Stimulated activated CD8-positive, alpha-beta memory T cell treated with anti-CD3 and anti-CD28 coated beads, Interleukin-2, amount 100 ng/mL, for 48 hours (primary cell): ENCODE measurements at places on chromosomes 4 and X.
A peak's percentile ranks its signal among the peaks of the same experiment; 100 is the strongest.

GRCh38 chr4:112327965-112328733, 31.0 kb downstream of the ALPK1 start:
- DNase-seq, result no peak

DNA sequence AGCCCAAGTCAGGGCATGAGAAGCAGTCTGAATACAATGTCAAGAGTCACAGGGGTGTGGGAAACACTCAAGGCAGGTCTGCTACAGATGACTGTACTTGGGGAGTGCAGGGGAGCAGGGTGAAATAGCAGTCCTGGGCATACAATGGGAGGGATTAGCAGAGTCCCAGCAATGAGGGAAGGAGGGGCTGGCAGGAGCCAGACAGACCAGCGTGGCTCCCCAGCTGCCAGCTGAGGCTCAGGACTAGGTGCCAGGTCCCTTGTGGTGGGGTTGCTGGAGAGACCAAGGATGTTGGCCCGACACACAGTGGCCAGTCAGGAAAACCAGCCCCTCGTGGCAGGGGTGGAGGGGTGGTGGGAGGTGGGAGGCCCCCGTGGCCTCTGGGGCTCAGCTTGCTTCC, 86.6 kb downstream of the RTL5 start:
- DNase-seq, result no peak

GRCh38 chrX:37802028-37802427, 22.2 kb downstream of the CYBB start:
- DNase-seq, result no peak

- DNase-seq, result no peak
Observed at GRCh38 chr4:119139311-119139710, 3.7 kb downstream of the MYOZ2 start.

- no peak for DNase-seq
Observed at GRCh38 chr4:52991472-52991871, 129.4 kb downstream of the RASL11B start.

- no peak for DNase-seq
Observed at GRCh38 chr4:165094873-165095272, 17.8 kb downstream of the TMEM192 start.

GRCh38 chrX:19875050-19875431, 12.4 kb downstream of the SH3KBP1 start:
- DNase-seq, result no peak

DNA sequence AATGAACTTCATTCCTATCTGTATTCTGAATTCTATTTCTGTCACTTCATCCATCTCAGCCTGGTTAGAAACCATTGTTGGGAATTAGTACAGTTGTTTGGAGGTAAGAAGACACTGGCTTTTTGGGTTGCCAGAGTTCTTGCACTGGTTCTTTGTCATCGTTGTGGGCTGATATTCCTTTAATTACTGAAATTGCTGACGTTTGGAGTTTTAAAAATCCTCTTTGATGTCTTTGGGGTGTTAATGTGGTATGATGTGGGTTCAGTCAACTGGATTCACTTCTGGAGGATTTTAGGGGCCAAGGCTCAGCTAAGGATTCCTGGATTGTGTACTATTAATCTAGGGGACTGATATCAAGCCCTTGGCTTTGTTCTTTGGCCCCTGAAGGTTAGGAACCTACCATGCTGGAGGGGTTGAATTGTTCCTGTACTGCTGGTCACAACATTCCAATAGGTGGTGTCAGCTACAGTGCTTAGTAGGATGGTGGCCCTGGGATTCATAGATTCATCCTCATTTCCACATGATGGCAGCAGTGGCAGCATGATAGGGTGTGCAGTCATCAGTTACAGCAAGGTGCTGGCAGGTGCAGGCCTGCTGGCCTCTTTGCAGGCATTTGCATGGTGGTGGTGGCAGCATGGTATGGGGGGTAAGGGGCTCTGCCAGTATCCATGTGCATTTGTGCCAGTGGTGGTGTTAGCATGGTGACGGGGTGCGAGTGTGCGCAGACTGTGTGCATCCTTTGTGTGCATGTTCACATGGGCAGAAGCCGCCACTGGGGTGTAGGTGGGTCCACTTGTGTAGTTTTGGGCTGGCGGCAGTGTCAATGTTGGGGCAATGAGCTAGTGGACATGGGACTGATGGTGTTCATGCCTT, 301.3 kb downstream of the TEX13C start:
- DNase-seq, result no peak

- DNase-seq, result no peak
Observed at GRCh38 chr4:45629717-45630116, 494.1 kb downstream of the GABRG1 start.

- no peak for DNase-seq
Observed at GRCh38 chr4:1294891-1295290, 5.2 kb downstream of the MAEA start.

DNA sequence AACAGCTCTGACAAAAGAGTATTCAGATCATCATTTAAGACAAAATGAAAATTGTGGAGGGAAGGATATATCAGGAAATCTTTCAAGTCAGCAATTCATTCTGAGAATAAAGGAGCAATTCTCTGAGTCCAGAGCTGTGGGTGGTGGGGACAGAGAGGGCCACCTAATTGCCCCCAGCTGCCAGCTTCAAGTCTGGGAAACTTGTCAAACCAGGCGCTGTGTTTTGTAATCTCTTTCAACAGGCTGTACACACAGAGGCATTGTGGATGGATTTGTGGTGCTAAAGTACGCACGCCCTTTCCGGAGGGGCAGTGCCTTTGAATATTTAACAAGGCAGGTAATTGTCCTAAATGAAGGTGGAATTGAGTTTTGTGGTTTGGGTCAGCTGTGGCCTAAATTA, 591.1 kb upstream of the BOD1L1 start:
- no peak for DNase-seq

- DNase-seq, result no peak
Observed at GRCh38 chrX:155985208-155985607, 12.3 kb upstream of the IL9R start.

- DNase-seq, result no peak
Observed at GRCh38 chrX:45697591-45697990, 496.9 kb upstream of the DIPK2B start.

- DNase-seq, result no peak
Observed at GRCh38 chrX:132413459-132413858, 75.4 kb downstream of the MBNL3 start.

DNA sequence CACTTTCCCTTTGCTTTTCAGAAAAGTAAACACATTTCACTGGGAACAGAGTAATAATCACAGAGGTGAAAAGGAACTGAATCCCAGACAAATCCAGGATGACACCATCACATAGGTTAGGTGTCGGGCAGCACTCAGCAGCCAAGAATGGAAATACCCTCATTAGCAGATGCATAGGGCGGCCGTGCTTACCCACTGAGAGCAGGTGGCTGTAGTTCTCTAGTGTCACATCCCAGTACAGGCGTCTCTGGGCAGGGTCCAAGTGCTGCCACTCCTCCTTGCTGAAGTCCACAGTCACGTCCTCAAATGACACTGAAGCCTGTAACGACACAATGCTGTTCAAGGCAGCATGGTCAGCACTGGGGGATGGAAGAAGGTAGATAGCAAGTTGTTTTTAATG, 26.9 kb downstream of the ZNF41 start:
- DNase-seq, result no peak

DNA sequence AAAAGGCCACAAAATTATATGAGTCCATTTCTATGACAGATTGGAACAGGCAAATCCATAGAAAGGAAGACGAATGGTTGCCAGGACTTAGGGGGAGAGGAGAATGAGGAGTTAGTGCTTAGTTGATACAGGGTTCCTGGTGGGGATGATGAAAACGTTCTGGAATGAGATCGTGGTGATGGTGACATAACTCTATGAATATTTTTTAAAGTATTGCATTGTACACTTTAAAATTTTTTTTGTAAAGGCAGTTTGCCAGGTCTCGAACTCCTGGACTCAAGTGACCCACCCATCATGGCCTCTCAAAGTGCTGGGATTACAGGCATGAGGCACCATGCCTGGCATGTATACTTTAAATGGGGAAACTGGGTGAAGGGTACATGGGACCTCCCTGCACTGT, 9.9 kb upstream of the CCNQ start:
- no peak for DNase-seq

DNA sequence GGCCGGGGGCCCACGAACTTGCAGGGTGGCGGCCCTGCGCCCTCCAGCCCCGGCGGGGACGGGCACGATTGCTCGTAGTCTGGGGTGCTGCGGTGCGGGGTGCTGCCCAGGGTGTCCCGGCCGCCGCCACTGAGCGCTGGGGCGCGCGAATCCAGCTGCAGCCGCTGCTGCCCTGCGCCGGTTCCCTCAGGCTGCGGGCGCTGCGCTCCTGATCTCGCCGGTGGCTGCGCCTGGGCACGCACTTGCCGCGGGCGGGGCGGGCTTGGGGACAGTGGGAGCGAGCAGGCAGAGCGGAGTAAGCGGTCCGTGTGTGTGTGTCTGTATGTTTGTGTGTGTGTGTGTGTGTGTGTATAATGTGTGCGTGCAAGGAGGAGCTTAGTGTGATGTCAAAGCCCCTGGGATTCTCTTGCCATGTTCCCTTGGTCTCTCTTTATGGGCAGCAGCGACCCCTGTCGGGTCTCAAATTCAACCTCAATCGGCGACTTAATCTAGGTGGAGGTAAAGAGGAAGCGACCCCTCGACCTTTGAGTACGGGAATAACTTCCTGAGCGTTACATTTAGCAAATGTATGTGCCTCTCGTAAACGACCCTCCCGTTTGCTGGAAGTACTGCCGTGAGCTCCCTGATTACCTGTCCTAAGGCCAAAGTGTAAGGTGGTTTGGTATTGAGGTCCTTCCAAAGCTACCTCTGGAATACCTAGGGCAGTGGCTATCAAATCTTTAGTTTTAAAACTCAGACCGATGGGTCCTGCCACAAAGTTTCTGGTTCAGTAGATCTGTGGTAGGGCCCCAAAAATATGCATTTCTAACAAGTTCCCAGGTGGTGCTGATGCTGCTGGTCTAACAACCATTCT, at the start of gene RNF150:
Gene RNF150 (minus strand): TSS at position 324 of the 853 bp plus-strand sequence.
- peak; percentile 23 for DNase-seq

DNA sequence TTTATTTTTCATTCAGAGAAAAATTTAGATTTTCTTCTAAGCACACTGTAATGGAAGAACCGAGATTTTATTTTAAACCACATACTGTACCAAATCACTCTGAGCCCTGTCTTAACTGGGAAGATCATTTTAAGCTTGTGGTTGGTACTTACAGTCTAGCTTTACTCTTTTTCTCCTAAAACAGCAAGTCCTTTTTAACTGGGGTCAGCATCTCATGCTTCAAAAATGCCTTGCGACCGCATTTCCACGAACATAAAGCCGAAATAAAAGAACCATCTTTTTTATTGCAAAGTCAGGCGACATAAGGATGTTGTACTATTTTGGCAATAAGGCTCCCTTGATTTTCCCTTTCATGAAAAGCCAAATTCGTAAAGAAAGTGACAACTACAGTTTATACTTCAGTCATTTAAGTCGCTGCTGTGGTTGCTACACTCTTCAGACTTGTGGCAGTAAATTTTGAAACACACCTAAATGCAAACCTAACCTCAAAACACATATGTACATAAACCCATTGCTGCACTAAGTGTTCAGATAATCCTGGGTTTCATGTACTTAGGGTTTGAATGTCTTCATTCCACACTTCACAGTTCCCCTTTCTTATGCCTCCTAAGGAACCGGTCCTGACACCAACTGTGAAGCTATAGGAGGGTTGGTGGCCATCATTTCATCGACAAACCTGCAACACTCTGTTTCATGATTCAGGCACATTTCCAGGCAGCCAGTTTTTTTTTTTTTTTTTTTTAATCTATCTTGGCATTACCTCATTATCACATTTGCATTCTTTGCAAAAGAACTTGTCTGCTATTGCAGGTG, 3.0 kb downstream of the STOX2 start:
- DNase-seq, result no peak

DNA sequence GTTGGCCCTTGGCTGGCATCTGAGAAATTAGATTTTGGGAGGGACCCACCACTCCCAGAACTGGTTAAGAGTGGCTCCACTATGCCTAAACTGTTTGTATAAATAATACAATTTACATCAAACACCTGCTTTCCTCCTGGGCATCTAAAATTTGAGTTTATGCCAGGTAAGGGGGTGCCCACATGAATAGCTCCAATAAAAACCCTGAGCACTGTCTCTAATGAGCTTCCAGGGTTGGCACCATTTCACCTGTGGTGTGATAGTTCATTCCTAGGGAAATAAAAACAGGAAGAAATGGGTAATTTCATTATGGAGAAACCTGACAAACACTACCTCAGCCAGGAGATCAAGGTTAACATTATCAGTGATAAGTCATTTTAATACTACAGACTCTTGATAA, 119.7 kb downstream of the FRYL start:
- DNase-seq, result no peak

DNA sequence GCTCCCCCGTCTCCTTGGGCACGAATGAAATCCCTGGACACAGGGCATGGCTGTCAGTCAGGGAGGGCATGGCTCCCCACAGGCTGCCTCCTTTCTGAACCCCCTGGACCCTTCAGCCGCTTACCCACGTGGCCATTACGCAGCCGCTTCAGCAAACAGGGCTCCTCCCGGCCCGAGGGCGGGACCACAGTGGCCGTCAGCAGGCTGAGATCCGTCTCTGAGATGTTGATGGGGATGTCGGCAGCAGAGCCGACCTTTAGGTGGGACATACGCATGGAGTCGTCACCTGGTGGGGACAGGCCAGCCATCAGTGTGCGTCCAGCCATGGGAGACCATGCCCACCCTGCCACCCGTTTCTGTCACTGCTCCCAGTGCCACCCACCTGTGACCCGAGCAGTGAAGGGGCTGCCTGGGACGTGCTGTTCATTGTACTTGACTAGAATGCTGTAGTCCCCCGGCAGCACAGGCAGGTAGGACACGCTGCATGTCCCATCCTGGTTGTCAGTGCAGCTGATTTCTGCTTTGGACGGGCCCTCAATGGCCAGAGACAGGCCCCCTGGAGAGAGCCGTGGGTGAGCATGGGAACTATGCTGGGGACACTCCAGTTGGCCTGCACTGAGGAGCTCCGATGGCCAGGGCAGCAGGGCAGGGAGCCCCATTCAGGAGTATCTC, 21.1 kb downstream of the FLNA start:
- no peak for DNase-seq

DNA sequence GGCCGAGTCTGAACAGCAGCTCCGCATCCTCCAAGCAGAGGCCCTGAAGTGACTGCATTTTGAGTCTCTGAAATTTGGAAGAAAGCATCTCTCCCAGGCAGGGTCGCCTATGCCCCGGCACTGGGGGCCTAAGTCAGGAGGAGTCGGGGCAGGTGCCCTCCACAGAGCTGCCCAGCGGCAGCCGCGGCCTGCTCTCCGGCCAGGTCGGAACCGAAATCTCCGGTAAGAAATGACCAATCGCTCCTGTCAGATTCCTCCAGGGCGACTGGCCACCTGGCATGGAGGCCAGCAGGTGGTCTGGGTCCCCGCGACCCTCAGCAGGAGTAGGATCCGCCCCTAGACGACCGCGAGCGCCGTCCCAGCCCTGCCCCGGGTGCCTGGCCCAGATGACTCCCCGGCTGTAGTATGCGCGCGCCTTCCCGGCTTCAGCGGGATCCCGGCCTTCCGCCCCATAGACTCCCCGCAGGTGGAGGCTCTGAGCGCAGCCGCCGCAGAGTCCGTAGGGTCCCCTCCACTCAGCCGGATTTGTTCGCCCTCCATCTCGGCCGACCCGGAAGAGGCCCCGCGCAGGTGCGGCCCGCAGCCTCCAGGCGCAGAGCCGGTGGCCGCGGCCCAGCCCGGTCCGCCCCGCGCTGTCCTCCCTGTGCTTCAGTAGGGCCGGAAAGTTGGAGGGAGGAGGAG, 1.5 kb downstream of the NKX1-1 start:
- DNase-seq, result no peak
